CD4-positive, CD25-positive, alpha-beta regulatory T cell (primary cell): ENCODE measurements at places on chromosomes 4 and X.

DNA sequence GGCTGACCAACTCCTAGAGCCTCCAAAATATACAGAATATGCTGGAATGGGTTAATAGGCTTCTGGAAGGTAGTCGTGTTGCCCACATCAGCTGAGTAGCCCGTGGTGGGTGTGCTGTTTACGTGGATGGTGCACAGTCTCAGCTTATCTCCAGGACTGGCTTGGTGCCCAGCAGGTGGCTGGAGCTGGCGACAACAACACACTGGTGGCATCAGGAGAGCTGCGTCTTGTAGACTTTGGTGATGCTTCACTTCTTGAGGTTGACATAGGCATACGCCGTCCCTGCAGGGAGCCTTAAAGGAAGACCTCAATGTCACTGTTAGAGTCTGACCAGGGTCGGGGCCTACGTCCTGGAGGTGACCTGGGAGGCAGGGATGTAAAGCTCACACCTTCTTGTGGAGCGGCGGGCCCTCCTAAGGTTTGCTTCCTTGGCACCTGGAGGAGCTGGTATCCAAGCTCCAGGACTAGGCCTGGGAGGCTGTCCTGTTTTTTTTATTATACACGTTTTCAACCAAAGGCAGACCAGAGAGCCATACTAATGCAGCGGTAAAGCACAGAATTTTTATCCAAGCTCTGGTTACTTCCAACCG is 26.5 kb upstream of the RBMX start:
- no peak for DNase-seq

- no peak for DNase-seq
These were observed 517.2 kb upstream of the ADGRL3 start for GRCh38 chr4:60682901-60683300.

- no peak for DNase-seq
These were observed 38.8 kb downstream of the BTC start for GRCh38 chr4:74755486-74755885.

DNA sequence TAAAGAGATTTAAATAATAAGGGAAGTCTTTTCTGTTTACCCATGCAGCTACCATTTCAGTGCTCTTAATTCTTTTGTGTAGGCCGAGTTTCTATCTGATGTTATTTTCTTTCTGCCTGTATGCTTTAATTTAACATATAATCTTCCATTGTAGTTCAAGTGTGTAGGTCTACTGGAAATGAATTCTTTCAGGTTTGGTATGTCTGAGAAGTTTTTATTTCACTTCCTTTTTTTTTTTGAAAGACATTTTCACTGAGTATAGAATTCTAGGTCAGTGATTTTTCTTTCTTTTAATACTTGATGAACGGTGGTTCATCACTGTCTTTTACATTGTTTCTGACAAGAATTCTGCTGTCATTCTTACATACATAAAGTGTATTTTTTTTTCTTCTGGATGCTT is 42.1 kb downstream of the VAMP7 start:
- DNase-seq: no peak

DNA sequence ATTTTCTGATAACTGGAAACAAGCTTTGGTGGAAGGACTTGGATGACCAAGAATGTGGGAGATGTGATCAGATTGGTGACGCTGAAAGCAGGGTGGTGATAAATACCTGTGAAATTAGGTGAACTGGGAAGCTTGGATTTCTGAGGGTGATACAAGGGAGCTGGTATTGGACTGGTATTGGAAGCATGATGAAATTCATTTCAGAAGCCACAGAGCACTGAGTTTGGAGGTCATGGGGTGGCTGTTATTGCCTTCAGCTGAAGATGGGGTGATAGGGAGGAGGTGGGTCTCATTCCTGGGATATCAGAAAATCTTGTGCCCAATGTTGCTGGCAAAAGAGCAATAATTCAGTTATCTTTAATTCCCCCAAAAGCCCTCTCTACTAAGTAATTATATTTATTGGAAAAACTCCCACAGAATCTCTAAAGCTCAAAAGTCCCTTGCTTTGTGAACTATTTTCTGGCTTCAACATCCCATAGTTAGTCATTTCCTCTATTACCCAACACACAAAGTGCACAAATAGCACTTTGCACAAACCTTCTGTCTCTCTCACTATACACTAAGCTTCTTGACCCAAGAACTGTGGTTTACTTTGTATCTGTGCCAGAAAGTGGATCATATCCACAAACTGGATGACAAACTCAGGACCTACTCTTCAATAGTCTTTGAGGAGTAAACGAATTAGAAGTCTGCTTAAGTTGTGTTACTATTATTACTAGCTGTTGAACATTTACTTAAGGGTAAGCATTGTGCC is 23.1 kb upstream of the CAMK2D start:
- no peak for DNase-seq

DNA sequence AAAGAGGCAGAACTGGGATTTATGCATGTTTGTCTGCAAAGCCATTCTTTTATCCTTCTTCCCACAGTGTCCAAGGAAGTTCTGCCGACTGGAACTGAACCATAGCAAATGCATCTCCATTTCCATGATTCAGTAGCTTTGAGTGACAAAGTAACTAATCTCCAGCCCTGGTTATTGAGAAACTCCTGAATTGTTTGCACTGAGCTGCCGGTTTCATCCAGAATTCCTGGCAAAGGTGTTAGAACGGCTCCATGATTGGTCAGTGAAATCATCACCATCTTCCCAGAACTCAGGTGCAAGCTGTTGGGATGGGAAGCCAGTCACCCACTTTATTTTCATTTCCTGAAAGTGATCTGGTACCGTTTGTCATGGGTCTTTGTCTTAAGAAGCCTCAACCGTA is 47.0 kb upstream of the SLC34A2 start:
- no peak for DNase-seq

- no peak for DNase-seq
These were observed 15.3 kb downstream of the VSIG4 start for GRCh38 chrX:66024570-66024969.

DNA sequence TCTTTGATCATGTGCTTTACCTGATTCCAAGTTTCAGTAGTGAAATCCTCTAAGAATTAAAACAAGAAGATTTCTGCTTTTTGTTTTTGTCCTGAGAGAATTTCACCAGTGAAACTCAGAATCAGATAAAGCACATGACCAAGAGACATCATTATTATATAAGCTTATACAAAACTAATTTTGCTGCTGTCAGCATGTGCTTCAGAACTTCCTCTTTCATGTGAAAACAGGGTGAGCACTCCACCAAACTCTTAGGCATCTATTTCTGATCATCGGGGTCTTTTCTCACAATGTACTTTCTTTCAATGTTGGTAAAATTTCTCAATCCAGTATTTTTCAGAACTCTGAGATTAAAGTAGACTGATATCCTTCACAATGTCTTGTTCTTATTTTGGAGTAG is 152.1 kb downstream of the SLC39A8 start:
- no peak for DNase-seq

DNA sequence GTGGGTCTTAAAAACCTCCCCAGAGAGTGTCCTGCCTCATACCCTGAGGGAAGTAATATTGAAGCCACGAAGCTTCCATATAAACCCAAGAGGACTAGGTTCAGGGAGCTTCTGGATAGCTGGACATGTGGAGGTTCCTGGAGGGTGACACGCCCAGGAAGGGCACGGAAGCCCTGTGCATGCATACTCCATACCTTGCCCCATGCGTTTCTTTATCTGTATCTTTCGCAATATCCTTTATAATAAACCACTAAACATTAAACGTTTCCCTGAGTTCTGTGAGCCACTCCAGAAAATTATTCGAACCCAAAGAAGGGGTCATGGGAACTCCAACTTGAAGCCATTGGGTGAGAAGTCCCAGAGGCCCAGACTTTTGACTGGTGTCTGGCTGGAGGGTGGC is 45.7 kb upstream of the HPF1 start:
- no peak for DNase-seq

DNA sequence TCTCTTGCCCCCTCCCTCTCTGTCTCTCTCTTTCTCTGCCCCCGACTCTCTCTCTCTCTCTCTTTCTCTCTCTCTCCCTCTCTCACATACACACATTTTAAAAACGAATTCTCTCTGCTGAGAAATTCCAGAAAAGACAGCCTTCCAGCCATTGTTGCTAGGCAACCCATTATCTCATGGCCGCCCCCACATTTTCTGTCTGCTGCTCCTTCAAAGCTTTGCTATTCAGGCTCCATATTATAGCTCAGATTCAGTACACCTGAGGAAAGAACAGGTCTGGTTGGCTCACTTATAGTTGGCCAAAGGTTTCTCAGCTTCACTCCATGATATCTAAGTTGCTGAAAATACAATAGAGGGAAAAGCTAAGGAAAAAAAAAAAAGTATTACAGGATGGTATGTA is 174.4 kb upstream of the RADX start:
- DNase-seq: no peak

DNA sequence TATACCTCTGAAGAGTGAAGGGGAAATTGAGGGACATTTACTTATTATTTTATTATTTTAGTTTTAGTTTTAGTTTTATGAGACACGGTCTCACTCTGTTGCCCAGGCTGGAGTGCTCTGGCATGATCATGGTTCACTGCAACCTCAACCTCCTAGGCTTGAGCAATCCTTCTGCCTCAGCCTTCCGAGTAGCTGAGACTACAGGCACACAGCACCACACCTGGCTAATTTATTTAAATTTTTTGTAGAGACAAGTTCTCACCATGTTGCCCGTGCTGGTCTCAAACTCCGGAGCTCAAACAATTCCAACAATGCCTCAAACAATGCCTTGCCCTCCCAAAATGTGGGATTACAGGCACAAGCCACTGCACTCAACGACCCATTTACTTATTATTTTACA is 68.4 kb upstream of the BMP2K start:
- DNase-seq: no peak

DNA sequence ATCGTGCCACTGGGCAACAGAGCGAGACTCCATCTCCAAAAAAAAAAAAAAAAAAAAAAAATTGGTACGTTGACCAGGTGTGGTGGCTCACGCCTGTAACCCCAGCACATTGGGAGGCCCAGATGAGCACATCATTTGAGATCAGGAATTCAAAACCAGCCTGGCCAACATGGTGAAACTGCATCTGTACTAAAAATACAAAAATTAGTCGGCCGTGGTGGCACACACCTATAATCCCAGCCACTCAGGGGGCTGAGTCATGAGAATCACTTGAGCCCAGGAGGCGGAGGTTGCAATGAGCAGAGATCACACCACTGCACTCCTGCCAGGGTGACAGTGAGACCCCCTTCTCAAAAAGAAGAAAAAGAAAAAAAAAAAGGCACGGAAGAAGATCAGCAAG is 24.5 kb downstream of the RBMX start:
- DNase-seq: no peak
